HCT116 (cell line): ENCODE measurements at places on chromosomes 12 and 14.

DNA sequence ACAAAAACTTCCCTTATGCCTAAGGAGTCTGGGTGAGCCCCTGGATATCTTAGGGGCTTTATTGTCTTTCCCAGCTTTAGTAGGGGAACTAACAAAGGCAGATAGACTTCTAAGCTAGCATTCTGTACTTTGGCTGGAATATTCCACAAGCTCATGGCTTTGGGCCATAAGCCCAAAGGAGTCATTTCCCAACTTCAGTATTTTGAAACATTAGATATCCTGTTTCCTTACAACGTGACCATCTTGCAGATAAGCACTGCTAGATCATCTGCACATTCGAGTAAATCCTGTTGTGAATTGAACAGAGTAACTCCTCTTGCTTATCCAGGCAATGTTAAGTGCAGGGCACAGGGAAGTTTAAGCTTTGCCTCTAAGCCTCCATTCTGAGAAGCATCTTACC lies 70.6 kb upstream of the ACTN1 start:
- no peak for DNase-seq

DNA sequence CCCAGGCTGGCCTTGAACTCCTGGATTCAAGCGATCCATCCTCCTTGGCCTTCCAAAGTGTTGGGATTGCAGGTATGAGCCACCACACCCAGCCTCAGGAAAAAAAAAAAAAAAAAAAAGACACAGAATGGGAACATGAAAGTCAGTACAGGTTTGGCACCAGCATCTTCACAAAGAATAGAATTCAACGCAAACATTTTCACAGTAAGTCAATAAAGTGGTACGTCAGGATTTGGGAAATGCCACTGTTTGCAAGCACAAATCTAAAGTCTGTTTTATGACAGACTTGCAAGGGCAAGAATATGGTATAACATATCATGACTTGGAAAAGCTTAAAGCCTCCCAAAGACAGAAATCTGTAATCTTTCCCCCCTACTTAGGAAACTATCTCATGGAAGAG lies 34.9 kb upstream of the WDR89 start:
- no peak for DNase-seq

GRCh38 chr14:68391311-68392014 lies 401.4 kb downstream of the ZFP36L1 start:
- DNase-seq = no peak

DNA sequence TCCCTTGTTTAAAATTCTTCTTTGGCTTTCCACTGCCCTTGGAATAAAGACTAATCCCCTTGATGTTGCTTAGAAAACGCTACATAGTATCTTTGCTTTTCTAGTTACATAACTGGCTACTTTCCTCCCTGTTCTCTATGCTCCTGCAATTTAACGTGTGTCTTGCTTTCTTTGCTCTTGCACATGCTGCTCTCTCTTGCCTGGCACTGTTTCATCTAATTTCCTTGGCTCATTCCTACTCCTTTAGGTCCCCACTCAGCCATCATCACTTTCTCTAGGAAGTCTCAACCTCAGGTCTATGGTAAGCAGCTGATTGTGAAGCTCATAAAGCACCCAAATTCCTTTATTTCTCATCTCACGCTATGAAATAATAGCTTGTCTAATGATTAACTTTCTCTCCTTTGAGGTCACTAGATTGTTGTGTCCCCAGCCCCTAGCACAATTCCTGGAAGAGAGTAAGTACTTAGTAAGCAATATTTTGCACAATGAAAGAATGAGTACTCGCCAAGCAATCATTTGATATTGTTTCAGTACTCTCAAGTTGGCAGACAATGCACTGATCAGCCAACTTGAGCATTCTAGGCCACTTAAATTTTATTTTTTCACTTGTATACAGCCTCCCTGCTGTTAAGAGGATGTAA lies 3.3 kb downstream of the ALDH6A1 start:
- DNase-seq = no peak

DNA sequence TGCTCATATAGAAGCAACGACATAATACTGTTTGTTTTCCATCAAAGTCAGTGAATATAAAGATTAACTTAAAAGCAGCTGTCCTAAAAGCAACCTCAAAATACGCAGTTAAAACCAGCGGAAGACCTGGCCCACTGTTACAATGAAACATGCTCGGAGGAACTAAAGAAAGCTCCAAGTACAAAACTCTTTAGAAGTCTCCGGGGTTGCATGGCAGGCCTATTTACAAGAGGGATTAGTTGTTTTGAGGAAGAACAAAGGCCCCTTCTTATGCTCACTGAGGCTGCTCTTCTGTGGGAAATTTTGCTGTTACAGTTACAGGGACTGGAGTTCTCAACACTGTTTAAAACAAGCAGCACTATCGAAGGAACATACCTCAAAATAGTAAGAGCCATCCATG lies 75.9 kb upstream of the C12orf71 start:
- DNase-seq = no peak

GRCh38 chr14:60815371-60815770 lies 80.8 kb downstream of the MNAT1 start:
- DNase-seq = no peak

DNA sequence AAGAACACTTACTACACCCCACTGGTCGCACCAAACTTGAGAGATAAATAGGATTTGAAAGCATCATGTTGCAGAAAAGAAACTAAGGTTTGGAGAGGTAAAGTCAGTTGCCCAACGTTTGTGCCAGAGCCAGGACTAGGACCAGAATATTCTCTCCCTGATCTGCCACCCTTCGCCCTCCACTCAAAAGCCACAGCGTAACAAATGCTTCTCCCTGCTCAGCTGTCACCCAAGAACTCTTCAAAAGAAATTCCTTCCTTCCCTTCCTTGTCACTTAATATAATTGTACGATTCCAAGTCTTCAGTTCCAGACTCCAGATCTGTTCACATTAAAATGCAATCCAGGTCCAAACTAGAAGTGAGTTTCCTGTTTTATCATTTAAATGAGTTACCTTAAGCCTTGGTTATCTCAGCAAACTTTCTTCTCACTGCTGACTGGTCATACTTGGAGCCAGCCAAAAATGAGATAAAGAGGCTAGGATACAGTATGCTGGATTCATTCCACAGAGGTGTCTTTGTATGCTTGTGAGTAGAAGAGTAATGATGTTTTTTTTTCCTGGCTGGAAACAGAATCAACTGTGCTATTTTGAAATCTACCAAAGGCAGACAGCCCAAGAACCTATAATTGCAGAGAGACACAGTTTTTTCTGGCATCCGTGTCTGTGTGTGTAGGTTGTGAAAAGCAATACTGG lies 12.8 kb upstream of the PPFIBP1 start:
- no peak for DNase-seq

- no peak for DNase-seq
Observed at GRCh38 chr14:74647678-74648461, 35.8 kb upstream of the LTBP2 start.

GRCh38 chr14:50823051-50823761 lies 7.8 kb downstream of the NIN start:
- DNase-seq = no peak

DNA sequence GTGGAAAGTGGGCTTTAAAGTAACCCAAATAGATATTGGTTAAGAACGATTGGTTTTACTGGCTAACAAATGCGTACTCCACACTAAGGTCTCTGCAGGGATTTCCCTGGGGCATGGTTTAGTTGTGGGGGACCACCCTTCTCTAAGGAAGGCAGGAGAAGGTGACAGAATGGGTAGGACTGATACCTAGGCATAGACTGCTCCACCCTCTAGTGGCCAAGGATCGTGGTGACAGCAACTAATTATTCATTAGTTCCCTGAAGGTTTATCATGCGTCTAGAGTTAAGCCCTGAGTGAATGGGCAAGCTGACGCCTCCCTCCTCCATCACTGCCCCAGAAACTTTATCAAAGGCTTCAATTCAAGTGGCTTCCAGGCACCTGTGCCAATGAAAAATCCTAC lies 9.1 kb downstream of the FAM181A start:
- no peak for DNase-seq

GRCh38 chr14:24944800-24945199 lies 105.1 kb downstream of the STXBP6 start:
- no peak for DNase-seq

GRCh38 chr14:84555493-84555892 lies 974.5 kb upstream of the FLRT2 start:
- DNase-seq = no peak

GRCh38 chr12:113016796-113017195 lies 38.5 kb downstream of the OAS2 start:
- DNase-seq = no peak

GRCh38 chr12:12734561-12735071 lies 17.4 kb downstream of the CDKN1B start:
- DNase-seq = no peak

DNA sequence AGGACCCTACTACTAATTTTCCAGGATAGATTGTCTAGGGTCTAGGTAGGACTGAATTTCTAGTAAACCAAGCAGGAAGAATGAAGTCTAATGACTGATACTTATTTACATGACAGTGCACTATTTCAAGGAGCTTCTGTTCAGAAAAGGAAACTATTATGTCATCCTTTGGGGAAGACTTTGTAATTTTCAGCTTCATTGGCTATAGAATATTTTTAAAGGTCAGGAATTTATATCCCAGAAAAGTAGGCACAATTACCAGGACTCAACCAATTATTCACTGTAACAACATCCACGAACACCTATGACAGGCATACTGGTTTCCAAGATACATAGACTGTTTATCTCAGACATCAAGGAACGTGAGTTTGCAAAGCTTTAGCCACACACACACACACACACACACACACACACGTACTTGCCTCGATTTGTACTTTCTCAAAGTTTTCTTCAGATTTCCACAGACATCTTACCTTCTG lies 23.2 kb downstream of the OR6S1 start:
- no peak for DNase-seq

DNA sequence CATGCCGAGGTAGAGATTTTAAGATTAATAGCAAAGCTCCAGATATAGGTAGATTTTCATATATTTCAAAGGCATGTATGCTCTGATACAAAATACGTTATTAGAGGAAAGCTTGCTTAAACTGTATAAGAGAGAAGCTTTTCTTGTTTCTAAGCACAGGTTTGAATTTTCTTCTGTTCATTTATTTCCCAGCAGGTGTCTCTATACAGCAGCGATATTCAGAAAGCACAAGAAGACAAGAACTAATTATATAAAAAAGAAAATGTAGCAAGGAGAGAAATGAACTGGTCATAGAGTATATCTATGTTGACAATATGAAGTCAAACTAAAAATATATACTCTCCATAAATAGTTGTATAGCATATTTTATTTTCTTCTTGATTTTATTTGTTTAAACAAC lies 307.4 kb upstream of the NOVA1 start:
- no peak for DNase-seq

DNA sequence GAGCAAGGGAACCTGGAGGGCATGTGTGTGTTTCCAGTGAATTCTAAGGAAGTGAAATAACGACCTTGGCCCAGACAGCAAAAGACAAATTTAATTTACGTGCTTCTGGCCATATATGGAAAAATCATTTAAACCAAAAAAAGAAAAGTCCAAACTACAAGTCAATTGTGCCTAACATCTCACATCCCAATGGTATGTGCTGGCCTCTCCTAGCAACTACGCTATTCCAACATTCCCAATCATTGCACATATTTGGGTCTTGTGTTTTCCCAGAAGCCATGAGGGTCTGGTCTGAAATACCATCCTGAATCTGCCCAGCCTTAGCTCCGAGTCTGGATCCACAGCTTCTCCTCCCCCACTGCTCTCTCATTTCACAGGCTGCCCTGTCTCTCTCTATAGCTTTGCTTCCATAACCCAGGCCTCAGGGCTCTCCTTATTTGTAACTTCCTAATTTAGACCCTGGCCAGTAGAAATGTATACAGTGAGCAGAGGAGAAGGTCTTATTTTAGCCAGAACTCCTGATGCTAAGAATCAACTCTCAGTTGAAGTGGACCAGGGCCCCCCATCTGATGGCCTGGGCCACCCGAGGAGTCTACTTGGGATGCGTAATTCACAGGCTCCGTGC lies 224.6 kb downstream of the ANO2 start:
- DNase-seq = no peak

GRCh38 chr12:50887191-50887590 lies 44.5 kb downstream of the TMPRSS12 start:
- no peak for DNase-seq

GRCh38 chr12:15274561-15274967 lies 47.7 kb upstream of the PTPRO start:
- no peak for DNase-seq

DNA sequence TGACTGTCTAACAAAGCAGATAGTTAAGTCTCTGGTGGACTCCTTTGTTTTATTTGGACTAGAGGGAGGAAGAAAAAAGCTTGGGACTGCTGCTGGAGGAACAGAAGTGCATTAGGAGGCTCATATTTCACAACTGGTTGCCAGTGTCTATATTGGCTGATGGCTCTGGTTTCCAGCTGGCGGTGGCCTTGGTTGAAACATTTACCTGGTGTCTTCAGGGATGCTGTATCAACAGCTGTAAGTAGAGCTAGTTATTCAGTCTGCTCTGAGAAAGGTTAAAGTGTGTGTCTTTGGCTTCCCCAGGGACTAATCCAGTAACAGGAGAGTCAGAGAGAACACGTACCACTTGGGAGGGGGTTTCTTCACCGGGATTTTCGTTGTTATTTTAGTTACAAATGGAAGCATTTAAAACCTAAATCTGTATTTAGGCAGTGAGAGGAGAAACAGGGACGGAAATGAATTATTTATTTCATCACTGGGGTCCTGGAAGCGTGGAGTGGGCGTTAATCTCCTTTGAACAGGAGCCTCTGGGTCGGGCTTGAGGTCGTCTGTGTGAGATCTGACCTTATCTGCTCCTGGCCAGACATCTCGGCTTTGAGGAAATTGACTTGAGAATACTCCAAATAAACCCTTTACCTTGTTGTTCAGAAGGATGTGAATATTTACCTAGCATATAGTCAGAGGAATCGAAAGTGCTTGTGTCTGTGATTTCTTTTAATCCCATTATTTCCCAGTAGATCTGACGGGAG lies 149.9 kb downstream of the NRXN3 start:
- DNase-seq = no peak
